GM20000 (cell line): ENCODE measurements at places on chromosomes 3 and 15.
A peak's percentile ranks its signal among the peaks of the same experiment; 100 is the strongest.

- DNase-seq = no peak
Measured at GRCh38 chr3:40045051-40045450, 235.6 kb downstream of the MYRIP start.

DNA sequence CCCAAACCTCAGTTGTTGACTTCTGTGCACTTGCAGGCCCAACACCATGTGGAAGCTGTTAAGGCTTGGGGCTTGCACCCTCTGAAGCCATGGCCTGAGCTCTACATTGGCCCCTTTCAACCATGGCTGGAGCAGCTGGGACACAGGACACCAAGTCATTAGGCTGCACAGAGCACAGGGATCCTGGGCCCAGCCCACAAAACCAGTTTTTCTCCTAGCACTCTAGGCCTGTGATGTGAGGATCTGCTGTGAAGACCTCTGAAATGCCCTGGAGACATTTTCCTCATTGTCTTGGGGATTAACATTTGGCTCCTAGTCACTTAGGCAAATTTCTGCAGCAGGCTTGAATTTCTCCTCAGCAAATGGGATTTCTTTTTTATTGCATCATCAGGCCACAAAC lies 1255.7 kb downstream of the ZPLD1 start:
- DNase-seq = no peak

DNA sequence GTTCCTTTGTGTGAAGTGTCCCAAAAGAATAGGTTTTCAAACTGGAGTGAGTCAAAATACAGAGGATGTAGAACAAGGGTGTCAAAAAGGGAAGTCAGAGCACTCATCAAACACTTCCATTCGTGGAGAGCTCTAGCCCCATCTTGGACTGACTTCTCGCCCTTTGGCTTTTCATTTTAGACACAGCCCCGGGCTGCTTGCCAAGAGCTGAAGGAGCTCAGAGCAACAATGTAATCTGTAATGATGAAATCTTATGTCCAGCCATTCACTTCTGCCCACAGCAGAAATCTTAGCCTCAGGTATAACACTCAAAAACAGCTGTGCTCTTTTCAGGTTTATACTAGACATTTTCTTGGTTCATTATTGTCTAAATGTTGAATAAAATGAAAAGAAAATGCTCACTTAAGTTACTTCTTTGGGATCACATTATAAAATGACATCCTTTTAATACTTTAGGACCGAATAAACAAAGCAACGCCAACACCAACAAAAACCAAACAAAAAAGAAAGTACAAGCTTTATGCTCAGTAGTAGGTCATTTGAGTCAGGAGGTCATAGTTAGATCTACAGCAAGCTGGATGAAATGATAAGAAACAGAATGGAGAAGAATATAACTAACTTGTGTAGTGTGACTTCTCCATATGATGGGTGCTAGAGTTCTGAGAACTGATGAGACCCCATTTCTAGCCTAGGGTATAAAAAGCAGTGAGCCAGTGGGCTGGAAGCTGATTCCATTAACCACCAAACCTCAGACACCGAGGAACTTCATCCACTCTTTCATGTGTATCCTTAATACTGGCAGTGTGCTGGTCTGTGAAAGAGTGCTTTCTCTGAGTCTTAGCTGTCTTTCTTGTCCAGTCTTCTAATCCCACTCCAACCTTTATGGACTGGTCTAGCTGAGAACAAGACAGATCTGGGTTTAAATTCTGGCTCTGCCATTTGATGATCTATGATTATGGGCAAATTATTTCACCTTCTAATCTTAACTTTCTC lies 131.8 kb upstream of the SLC7A14 start:
- no peak for DNase-seq

DNA sequence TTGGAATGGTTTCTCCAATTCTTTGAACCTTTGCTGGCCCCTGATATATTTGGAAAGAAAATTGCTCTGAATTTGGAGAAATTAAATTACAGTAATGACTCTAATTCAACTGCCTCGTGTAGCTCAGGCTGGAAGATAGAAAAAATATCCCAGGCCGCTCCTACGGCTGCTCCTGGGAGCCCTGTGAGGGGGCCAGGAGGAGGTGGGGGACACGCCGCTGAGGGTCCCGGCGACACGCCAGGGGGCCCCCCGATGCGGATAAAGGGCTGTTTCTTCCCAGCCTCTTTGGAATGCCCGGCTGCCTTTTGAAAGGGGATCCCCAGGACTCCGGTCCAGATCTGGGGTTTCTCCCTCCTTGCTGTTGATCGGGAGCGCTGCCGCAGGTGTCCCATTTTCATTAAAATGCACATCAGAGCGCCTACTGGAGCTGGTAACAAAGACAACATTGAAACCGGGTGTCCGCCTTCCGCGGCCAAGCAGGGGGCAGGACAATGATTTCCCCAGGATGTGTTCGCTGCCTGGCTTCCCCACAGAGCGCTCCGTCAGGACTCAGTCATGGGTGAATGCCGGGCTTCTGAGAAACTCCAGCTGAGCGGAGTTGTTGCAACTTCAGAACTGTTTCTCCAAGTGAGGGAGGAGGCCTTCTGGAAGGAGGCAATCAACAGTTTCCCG lies 200.1 kb upstream of the KBTBD8 start:
- DNase-seq = no peak

DNA sequence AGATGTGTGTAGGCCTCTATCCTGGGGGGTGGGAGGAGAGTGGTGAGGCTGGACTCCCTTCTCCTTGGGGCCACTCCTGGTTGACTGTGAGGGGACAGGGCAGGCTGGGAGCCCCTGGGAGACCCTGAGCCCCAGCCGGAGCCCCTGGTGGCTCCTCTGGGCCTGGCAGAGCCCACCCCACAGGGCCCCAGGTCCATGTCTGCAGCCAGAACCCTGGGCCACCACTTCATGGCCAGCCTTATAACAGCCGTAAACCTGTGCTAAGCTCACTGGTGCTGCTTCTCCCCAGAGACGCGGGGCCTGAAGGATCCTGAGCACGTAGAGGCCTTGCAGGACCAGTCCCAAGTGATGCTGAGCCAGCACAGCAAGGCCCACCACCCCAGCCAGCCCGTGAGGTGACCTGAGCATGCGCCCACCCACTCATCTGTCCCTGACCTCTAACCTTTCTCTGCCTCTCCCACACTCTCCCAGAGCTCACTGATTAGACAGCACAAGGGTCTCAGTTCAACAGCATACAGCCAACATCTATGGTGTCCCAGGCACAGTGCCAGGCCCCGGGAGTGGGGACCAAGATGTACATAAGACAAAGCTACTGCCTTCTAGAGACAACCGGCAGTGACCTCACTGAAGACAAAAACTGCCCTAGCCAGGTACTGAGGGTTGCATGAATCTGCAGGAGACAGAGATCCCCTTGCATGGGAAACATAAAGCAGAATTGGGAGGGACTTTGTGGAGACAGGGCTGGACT lies 3.5 kb downstream of the NR2E3 start:
- DNase-seq = no peak

DNA sequence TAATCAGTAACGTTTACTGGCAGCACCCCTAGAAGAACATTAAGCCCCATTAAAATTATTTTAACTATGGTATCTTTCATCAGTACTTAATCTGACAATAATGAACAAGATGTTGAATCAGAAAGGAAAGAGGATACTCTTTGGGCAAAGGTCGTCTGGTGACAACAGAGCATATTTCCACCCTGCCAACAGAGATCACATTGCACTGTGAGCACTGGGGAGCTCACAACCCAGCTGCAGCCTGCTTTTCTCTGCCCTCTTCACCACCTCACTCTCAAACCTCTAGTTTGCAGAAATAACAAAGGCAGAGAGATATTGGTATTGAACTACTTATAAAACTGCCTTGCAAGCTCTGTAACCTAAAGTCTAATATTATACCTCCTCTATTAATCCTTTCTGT lies 130.0 kb downstream of the FBN1 start:
- DNase-seq = no peak

DNA sequence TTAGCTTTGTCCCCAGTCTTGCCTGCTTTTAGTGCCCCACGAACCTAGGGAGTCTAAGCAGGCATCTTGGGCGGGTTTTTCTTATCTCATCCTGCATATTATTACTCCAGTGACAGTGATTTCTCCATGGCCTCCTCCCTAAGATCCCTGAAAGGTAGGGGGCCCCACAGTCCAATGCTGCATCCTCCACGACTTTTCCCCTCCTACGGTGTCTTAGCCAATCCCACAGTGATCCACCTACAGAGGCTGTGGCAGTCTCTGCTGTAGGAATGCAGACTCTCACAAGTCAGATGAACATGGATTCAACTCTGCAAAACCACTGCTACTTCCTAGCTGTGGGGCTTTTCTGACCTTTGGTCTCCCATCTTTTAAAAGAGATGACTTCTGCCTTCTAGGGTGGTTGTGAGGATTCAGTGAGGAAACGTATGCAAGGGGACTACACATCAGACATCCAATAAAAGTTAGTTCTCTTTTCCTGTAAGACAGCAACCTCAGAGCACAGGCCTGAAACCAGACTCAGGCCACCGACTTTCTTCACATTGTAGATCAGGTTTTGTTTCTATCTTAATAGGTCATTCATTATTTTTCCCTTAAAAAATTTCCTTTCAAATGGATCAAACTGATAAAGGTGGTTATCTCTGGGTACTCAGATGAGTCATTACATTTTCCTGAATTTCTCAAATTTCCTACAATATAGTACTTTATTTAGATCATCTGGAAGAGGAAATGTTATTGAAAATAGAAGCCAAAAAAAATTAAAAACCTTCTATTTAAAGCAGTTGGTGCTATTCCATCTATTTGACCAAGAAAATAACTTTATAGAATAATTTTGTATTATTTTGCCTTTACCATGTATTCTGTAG lies 23.2 kb downstream of the ILDR1 start:
- DNase-seq = no peak

- DNase-seq = no peak
Measured at GRCh38 chr3:107798381-107798780, 275.6 kb downstream of the BBX start.

DNA sequence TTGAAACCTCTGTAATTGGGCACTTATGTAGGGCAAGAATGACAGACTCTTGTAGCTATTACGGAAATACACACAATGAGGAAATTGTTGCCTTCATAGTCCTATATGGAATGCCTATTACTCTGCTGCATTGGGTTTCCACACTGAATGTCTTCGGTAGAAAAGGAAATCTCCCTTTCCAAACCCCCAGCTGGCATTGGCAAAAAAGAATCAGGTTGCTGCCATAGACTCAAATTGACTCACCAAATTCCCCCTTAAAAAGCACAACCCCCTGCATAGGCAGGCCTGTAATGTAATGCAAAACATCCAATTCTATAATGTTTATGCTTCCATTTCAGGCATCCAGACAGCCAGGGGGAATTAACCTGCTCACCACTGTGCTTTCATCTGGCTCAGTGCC lies 44.8 kb upstream of the NTRK3 start:
- no peak for DNase-seq

- DNase-seq = no peak
Measured at GRCh38 chr15:74400915-74401757, 32.6 kb downstream of the SEMA7A start.

- DNase-seq = peak; percentile 26
Measured at GRCh38 chr3:191269289-191270085, 59.7 kb upstream of the CCDC50 start.
